ENCODE measurements at places on chromosomes 4 and X.
A peak's percentile ranks its signal among the peaks of the same experiment; 100 is the strongest.

DNA sequence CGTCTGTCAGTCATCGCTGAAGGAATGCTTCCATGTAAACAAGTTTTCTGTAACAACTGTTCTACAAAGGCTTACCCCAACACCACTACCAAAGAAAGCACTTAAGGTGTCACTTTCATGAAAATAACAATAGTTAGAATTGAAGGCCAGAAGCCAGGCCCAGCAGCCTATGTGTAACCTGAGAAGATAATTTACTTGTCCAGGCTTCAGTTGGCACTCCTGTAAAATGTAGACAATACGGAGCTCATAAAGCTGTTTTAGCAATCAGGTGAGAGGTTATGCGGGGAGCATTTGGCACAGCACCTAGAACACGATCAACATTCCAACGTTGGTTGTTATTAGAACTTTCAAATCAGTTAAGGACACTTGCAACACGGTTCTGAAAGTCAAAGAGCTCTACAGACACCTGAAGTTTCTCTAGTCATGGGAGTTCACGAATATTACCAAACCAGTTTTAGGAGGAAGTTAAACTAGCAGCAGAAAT, 15.7 kb downstream of the ADGRA3 start:
- DNase-seq, result no peak

- DNase-seq, result no peak
Observed at GRCh38 chr4:186109245-186109644, 4.7 kb downstream of the FAM149A start.

DNA sequence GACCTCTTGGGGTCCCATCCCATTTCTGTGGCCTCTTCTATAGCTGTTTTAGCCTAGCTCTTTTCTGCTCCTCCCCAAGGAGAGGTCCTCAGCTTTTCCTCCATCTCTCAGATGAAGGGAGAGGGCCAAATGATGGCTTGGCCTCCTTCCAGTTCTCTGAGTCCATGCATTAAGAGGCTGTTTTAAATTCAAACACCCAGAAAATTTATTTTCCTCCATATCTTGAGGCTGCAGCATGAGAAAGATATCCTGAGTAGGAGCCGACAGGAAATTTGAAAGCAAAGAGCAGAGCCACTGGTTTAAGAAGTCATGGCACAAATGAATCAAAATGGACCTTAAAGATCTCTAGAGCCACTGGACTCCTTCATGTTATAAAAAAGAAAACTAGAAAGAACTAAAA, 558.8 kb downstream of the MID1IP1 start:
- DNase-seq, result no peak

GRCh38 chr4:5284517-5284916, 233.2 kb downstream of the STK32B start:
- no peak for DNase-seq

DNA sequence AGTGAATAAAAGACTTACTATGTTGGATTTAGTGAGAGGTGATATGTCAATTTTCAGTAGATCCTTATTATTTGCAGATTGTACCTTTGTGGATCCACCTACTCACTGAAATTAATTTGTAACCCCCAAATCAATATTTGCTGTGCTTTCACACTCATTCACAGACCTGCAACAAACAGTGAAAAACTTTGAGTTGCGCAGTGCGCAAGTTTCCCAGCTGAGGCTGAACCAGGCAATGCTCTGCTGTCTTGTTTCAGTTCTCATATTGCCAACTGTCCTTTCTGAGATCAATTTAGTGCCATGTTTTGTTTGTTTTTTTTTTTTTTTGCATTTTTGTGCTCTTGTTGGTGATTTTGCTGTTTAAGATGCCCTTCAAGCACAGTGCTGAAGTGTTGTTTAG, 40.8 kb upstream of the LEF1 start:
- no peak for DNase-seq

- no peak for DNase-seq
Observed at GRCh38 chrX:148784856-148785255, 284.4 kb downstream of the AFF2 start.

DNA sequence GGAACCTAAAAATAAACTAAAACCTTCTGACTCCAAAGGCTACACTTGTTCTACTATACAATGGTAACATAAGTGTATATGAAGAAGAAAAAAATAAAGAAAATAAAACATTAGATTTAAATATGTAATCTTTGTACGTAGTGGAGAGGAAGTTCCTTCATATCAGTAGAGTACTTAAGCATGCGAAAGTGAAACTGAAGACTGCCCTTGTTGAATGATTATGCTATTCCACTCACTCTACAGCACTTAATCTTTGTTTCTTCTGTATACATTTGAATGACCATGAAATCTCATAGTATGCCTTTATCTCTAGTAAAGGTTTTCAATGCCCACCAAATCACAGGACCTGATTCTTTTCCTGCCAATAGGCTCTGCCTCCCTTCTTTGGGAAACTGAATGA, 78.9 kb downstream of the NDST3 start:
- DNase-seq, result no peak

DNA sequence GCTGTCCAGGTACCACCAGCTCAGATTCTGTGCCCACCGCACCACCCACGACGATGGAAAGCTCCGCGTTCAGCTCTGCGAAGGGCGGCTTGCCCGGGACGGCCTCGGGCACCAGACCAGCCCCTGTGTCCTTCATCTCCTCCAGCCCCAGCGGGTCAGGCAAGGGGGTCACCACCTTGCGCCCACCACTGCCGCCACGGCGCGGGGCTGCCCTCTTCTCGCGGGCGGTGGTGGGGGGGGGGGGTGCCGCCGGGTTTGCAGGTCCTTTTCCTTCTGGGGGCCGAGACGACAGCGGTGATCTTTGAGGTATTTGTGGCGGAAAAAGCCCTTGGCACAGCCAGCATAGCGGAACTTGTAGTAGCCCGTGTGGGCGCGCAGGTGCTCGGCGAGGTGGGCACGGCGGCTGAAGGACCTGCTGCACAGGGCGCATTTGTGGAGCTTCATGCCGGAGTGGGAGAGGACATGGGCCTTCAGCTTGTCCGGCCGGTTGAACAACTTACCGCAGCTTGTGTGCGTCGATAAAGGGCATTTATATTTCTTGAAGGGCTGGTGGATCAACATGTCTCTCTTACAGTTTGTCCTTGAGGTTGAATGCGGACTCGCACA, 50.9 kb downstream of the CFAP299 start:
- DNase-seq, result no peak

DNA sequence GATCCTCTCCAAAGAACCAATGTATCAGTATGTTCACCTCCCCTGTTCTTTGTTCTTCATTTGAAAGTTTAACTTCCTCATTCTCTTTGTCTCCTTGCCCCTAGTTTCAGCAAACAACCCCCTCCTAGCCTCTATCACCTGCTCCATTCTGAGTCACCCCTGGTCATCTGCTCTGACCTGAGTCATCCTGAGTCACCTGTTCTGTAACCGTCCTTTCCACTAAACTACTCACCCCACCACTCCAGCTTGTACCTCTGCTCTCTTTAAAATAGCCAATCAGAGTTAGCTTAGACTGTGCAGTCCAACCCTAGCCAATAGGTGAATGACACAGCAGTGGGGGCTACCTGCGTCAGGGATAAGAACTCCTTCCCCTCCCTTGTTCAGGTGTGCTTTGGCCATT, 249.8 kb upstream of the AADAT start:
- no peak for DNase-seq

DNA sequence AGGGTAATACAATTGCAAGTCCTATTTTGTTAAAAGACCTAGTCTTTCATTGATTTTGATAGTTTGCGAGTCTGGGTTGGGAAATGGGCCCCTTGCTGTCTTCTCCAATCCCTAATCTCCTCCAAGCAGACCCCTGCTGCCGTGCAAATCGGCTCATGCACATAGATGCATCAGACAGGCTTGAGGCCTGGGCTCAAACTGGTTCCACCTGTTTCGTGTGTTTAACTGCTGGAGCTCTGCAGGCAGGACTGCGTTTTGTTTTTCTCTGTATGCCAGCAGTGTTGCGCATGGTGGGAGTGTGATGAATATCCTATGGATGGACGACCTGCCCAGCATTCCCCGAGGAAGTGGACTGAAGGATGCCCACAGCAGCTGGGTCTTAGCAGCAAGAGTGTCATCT, 133.9 kb downstream of the PDGFRA start:
- no peak for DNase-seq

DNA sequence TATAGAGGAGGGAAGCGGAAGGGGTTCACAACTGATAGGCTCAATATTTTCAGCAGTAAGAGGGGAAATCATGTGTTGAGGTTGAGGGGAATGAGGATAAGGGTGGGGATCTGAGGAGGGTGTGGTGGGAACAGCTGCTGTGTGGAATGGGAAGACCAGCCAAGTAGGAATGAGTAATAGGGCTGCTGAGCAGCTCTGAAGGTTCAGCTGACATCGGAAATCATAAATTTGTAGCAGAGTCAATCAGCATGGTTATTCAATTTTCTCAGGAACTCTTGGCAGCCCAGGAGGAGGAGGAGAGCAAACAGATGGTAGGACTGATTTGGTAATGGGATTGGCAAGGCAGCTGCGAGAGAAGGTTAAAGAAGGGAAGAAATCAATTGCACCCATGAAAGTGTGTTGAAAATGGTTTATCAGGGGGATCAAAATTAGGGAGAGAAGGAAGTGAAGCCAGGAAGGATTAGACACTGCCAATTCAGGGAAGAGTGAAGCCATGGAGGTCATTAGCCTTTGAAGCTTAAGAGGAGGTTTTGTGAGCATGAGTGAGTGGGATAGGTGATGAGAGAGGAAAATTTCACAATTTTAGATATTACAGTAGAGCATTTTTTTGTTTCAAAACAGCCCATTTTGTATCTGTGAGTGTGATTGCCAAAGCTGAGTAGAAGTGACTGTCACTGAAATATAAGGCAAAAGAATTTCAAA, 82.6 kb downstream of the PCDH7 start:
- DNase-seq, result no peak

- DNase-seq, result no peak
Observed at GRCh38 chr4:151744614-151745013, 16.2 kb downstream of the GATB start.

DNA sequence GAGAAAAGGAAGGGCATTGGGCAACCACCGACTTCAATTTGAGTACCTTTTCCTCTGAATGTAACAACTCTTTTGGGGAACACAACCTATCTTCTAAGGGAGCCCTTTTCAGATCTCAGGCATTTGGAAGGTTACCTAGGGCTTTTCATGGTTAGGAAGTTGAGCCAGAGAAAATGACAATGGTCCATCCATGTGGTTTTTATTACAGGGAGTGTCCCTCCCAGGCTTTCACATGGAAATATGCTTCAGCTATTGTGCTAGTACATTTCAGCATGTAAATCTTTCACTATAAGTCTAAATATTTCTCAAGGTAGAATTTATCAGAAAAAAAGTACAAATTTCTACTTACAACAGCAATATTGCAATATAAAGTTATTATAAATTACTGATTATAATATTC, 259.8 kb downstream of the IQCM start:
- no peak for DNase-seq

DNA sequence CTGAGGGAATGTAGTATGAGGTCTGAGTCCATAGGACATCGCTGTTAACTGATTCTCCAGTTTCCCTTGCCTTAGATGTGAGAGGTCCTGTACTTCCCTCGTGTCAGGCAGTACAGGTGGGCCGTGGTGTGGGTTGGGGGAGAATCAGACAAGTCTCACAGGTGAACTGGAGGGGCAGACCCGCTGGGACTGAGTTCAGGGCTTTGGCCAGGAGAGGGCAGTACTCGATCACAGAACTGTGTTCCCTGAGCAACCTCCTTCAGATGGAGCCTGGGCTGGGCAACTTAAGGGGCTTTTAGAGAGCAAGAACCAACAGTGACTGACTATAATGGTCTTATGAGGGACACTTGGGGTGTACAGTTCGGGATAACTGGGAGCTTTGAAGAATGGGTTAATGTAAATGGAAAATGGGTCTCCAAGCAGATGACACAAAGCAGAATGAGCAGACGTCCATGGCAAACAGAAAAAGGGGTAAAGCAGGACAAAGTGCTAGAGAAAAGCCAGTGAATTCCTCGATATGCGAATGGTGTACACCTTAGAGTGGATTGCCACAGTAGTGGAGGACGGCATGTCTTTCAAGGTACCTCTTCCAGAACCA, 83.6 kb downstream of the CCNG2 start:
- peak; percentile 19 for DNase-seq

GRCh38 chr4:2449511-2450392, 19.2 kb upstream of the RNF4 start:
- DNase-seq, result no peak

- DNase-seq, result no peak
Observed at GRCh38 chr4:95515589-95515988, 33.2 kb downstream of the UNC5C start.
